ENCODE measurements at places on chromosomes 2 and 18. TPM values are rescaled to one million over a fixed set of nuclear protein-coding genes. Genes with fewer than 3 reads are reported as not detected.

DNA sequence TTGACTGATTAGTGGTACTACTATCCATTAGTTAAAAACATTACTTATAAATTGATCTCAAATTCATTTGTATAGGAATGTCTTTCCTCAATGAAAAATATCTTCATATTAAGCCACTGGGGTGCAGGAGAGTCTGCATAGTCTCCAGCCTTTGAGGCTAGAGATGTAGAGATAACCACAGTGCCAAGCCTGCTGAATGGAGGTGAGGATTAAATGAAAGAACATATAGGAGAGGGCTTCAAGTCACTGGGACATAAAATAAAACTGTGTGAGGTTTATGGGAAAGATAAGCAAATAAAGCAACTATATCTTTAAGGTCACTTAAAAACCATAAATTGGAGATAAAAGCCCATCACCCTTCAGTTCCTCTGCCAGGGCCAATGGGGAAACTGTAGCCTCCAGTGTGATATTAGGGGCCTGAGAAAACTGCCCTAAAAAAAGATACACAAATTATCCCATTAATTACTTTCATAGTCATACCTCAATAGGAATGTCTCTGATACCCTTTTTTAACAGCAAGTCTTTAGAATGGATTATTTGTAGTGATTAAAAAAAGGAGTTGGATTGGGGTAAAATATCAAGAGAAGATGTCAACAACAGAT is 27.6 kb downstream of the GALNT3 start:
- DNase-seq = no peak

DNA sequence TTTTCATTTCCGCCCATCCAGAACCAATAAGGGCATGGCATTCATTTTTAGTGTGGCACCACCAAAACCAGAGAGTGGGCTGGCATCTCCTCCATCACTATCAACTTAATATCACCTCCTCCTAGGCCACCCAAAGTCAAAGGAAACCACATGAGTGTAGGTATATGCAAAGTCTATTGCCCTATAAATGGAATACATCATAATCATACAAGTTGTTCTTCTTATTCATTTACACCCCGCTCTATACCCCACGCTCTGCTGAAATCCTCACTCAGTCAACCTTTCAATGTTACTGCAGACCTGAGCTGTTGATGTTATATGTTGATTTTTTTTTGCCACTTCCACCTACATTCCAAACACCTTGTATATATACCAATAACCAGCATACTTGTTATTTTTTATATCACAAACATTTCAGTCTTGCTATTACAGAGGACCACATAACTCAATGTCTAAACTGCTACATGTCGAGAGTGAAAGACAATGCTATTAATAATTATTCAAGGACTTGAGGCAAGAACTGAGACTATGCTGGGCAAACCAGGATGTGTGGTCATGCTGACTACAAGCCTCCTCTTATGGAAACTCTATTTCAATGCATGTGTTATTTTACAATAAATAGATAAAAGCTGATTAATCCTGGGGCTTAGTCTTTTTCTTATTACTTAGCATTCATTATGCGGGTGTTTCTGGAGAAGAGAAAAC is 466.5 kb upstream of the ID2 start:
- no peak for DNase-seq

DNA sequence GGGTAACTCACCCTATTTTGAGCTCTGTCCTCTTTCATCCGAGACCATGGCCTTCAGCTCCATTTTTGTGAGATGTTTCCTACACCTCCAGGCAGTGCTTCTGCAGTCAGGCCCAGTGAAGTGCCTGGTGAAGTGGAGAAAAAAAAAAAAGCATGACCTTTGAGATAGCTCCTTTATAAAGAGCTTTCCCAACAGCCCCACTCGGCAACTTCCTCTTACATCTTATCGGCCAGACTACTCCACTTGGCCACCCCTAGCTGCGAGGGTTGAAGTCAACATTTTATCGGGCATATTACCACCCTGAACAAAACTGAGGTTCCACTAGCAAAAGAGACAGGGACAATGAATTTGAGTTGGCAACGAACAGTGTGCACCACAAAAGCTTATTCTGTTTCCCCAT is 124.8 kb upstream of the RNF152 start:
- DNase-seq = no peak

- no peak for DNase-seq
Measured at GRCh38 chr2:99101697-99102096, 39.8 kb upstream of the C2orf15 start.

ATP6V1B1 gene
- total RNA-seq = not detected

KIAA2012 gene
- total RNA-seq = not detected
